ENCODE measurements at places on chromosomes 3 and 15. TPM values are rescaled to one million over a fixed set of nuclear protein-coding genes. Genes with fewer than 3 reads are reported as not detected.

Gene MYEF2
- total RNA-seq: 21.3 TPM

Gene WDR93
- not detected for total RNA-seq

Gene MEX3B
- total RNA-seq: 1.9 TPM

DNA sequence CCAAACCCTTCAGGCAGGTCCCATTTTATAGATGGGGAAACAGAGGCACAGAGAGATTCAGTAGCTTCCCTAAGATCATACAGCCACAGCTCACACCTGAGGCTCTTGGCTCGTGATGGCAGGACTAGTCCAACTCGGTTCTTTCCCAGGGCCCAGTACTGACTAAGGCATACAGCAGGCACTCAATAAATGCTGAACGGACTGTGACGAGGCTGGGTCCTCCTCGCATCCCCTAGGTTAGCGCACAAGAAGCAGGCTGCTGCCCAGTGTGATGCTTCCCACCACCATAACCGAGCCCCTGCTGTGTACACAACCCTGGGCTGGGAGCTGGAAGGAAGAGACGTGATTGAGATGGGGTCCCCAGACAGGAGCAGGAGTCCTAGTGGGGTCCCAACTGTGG, 24.9 kb downstream of the PLXND1 start:
- no peak for DNase-seq

DNA sequence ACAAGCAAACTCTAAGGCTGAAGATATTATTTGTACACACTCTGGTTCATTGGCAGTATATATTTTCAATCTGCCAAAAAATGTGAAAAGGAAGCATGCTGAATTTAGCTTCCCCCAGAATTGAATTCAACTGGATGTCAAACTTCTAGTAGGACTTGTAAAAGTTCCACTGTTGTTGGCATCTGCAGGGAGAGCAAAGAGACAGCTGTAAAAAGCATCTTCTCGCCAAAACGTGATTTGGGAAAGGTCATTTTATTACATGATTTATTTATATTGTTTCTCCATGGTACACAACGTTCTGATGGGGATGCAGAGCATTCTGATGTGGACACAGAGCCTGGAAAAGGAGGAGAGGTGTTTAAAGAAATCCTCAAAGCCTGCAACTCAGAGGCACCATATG, 196.7 kb upstream of the ADAMTS9 start:
- no peak for DNase-seq

DNA sequence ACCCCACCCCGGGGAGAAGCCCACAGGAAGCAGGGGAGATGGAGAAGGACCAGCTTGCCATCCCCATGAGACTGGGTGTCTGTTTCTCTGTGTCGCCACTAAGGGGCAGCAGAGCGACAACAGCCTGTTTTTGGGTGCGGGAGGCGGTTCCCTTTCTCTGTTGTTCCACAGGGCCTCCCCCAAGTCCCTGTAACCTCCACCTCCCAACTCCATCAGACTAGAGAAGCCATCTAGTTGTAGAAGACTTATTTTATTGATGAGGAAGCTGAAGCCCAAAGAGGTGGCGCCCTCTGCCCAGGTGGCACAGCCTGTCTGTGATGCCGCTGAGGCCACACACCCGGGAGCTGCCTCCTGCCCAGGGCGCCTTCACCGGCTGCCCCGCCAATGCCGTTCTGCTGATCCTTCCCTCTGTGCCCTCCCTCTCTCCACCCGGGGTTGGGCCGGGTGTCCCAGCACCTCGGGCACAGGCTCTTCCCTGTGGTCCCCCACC, 3.9 kb upstream of the CCDC9B start:
- DNase-seq: peak; percentile 80

DNA sequence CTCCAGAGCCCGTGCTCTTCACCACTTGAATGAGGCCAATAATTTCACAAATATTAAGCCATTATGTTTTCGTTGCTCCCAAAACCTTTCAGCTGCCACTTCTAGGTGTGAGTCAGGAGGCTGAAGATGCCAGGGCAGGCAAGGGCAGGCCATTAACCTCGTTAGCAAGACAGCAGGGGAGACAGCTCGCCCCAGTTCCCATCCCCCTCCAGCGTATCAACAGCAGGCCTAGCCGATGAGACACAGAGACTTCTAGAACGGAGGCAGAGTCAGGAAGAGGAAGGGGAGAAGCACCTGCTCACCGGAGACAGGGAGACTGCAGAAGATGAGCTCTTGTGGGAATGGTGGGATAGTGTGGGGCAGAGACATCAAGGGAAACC, 28.0 kb upstream of the PLA2G4E start:
- DNase-seq: no peak

GRCh38 chr15:57245130-57245529, 131.2 kb upstream of the CGNL1 start:
- DNase-seq: no peak

GRCh38 chr3:147377412-147378367, 28.7 kb downstream of the ZIC4 start:
- no peak for DNase-seq

DNA sequence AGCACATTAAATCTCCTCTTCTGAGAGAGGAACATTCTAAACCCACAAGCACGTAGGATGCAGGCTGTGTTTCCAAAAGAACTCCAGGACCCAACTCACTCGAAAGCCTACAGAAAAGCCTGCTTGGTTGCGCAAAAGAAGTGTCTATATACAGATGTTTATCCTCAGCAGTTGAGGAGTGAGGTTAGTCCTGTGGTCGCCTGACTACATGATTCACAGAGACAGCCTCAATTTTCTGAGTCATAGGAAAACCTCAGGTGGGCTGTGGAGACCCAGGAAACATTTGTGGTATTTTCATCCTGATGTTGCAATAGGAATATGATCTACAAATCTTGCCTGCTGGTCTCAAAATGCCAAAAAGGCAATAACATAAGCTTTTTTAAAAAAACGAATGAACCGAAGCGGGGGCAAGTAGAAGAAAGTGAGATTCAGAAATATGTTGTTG, 183.8 kb upstream of the THRB start:
- DNase-seq: no peak
